ENCODE measurements at places on chromosomes 4 and X. TPM values are rescaled to one million over a fixed set of nuclear protein-coding genes. Genes with fewer than 3 reads are reported as not detected.

DNA sequence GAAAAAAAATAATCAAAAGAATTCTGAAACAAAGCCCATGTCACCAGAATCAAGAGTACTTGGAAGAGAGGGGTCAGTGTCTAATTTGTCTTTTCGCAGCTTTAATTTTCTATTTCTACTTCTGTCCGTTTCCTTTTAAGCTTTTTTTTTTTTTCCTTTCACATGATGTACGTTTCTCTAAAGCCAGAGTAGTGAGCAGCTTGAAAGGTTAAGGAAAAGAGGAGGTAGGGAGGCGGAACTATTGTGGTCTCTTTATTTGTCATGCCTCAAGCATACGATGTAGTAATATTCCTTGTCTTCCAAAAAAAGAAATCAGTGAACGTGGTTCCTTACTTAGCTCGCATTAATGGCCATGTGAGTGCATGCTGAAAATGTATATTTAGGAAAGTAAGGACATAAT is 311.5 kb downstream of the TENM3 start:
- DNase-seq, result no peak

DNA sequence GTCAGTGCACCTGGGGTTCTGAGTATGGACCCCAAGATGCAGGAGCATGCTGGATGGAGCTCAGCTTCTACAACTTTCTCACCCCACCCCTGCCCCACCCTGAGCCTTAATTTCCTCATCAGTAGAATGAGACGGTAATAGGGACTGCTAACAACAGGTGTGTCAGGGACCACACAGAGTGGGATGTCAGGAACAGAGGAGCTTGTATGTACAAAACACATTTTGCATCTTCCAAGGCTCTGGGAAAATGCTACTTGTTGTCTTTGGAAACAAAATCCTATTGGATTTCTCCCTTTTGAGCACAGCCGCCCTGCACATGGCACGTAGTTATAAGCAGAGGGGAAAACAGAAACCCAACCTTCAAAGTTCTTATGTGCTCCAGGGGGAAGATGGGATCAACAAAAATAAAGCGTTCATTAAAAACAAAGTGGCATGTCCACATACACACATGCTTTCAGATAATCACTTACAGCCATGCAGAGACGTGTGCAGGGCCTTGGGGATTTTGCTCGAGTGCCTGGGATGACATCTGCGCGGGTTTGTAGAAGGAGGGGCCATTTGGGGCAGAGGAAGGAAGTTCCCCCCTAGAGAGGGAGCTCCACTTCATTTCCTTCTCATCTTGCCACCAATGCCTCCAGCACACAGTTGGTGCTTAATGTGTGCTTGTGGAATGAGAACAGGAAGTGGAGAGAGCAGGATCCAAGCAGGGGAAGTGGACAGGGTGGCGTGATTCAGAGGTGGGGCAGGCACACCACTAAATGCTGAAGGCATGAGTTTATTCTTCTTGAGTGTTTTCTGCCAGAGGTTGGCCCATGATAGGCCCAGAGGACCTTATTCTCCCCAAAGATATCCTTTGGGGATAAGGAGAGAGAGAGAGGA is 138.9 kb downstream of the SMIM20 start:
- DNase-seq, result no peak

DNA sequence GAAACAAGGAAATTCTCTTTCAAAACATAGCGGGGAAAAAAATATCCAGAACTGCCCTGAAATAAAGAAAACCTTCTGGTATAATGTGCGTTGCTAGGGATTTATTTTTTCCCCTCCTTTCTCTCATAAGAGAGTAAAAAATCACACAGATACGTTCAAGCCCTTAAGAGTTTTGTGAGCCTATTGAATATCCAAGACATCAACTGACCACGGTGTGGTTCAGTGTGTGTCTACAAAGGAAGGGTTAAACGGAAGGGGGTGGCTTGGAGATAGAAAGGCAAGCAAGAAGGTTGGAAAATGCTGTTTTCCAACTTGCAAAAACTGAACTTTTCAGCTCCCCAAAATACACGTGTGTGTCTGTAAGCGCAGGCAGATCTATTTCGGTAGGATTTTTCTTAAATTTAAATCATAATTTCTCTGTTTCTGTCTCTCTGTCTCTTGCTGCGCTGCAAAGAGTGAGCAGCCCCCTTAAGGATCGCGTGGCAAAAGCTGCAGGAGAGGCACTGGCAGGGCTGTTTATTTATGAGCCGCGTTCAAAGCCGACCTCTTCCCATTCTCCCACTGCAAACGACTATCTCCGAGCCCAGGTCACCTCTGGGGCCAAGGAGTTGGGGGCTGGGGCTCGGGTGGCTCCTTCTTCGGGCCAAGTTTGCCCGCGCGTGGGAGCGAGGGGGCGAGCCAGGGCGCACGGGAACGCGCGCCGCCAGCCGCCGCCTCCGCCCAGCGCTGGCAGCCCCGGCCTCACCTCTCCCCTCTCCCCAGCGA is 492 bp upstream of the SLIT2 start:
- no peak for DNase-seq

- DNase-seq, result no peak
These were observed 430.5 kb upstream of the POU3F4 start for GRCh38 chrX:83077606-83078005.

DNA sequence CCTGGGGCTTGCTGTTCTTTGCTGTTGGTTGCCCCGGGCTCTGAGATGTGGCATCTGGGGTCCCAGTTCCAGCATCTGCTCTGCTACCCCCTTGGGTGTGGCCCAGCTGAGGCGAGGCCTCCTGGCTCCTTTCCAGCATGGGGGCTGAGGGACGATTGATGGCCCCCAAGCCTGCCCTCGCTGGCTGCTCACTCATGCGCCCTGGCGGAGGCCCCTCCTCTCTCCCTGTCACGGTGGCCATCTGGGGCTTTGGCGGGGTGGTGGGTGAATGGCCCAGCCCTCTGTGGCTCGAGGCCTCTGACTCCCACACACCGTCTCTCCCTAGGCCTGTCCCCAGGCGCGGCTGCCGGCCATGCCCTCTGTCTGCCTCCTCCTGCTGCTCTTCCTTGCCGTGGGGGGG is 1.8 kb downstream of the PLXNA3 start:
- no peak for DNase-seq

DNA sequence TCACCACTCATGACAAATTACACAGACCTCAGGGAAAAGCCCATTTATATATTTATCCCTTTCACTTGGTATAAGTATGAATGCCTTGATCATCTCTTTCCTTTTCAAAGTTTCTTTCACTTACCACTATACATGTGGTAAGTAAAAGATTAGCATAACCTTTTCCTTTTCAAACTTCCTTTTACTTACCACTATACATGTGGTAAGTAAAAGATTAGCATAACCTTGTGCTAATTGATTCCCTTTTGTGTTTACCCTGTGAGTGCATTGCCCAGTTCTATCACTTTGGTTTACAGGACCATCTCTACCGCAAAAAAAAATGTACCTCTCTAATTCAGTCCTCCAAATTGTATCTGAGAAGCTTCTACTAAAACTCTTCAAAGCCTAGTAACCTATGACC is 32.7 kb upstream of the TCEANC start:
- no peak for DNase-seq

DNA sequence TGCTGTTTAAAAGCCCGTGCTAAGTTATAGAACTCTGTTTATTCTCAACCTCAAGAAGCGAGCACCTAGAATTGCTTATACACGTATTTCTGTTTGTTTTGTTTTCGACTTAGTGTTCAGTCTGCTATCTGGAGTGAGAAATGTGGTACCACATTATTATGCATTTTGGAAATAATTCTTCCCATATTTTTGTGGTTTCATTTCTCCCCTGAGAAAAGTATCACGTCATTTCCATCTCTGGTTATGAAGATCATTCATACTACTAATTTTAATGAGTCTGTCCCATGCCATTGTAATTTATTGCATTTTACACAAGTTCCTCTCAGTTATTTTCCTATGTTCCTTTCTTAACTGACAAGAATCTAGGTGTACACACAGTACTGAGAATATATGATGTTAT is 186.0 kb downstream of the DCHS2 start:
- DNase-seq, result no peak

HELT gene
- total RNA-seq, result not detected
